ENCODE measurements at places on chromosomes 4 and X.

DNA sequence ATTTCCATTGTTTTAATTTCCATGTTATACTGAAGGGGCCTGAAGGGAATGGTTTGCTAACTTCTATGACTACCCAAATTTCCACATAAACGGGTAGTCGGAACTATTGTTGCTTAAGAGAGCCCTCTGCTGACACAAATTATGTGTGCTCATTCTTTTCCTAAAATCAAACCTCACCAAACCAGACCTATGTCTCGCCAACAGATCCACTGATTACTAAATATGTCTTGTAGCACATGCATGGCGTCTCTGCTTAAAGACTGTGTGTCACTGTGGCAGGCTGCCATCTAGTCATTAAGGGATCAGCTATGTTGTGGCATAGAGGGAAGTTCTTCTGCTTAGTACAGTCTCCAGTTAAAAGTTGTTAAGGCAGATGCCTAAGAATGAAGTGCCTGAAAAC is 25.1 kb downstream of the PIR start:
- no peaks in the 10 kb centered on the region for H3K36me3 ChIP-seq
- DNase-seq = no peak
- no peak overlapping the region for H3K4me3 ChIP-seq
- no peaks in the 10 kb centered on the region for H3K27me3 ChIP-seq
- H3K27ac ChIP-seq = no peak overlapping the region
- no peaks in the 10 kb centered on the region for H3K4me1 ChIP-seq

GRCh38 chrX:3811331-3812311 is 98.2 kb upstream of the PRKX start:
- no peak overlapping the region for H3K27ac ChIP-seq
- no peaks in the 10 kb centered on the region for H3K27me3 ChIP-seq
- no peak for DNase-seq
- no peak overlapping the region for H3K4me3 ChIP-seq
- H3K4me1 ChIP-seq = no peaks in the 10 kb centered on the region

- no peak overlapping the region for H3K27ac ChIP-seq
- H3K4me1 ChIP-seq = no peaks in the 10 kb centered on the region
- no peaks in the 10 kb centered on the region for H3K27me3 ChIP-seq
- no peak for DNase-seq
- H3K36me3 ChIP-seq = no peaks in the 10 kb centered on the region
These were observed 485.1 kb upstream of the TENM3 start for GRCh38 chr4:181757910-181758660.

GRCh38 chr4:158282252-158282651 is 72.0 kb downstream of the TMEM144 start:
- no peaks in the 10 kb centered on the region for H3K27me3 ChIP-seq
- H3K4me1 ChIP-seq = no peaks in the 10 kb centered on the region
- no peak for DNase-seq
- no peak overlapping the region for H3K27ac ChIP-seq
- H3K4me3 ChIP-seq = no peak overlapping the region

GRCh38 chrX:19849464-19850080 is 37.8 kb downstream of the SH3KBP1 start:
- H3K36me3 ChIP-seq = no peaks in the 10 kb centered on the region
- peaks cover 17% of the 10 kb centered on the region for H3K4me1 ChIP-seq
- H3K27ac ChIP-seq = no peak overlapping the region
- no peak for DNase-seq
- no peaks in the 10 kb centered on the region for H3K27me3 ChIP-seq

DNA sequence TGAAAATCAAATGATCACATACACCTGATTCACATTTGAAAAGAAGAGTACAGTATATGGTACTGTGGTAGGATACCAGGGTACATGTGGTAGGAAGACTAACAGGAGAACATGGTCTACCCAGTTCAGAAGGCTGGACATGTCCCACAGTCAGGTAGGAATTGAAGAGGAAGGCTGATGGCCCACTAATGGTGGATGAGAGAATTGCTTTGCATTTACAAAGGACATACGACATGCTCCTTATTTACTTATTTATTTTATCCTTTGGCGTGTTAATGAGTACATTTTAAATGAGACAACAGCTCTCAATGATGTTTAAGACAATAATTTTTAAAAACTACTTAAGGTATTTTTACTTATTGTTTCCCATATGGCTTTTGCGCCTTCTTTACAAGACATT is 106.7 kb upstream of the BMP2K start:
- no peak overlapping the region for H3K27ac ChIP-seq
- no peak overlapping the region for H3K4me3 ChIP-seq

DNA sequence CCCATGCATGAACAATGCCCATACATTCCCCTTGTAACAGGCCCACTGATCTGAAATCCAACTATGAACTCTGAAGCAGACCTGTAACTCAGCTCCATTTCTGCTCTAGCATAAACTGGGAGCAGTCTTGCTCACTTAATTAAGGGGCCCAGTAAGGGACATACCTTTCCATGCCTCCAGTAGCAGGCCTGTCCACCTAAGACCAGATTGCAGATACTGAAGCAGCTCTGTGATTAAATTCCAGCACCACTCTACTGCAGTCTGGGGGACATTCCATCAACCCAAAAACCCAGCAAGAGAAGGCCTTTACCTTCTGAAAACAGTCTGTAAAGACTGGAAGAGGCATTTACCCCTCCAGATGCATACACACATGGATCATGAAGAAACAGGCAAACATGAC is 162.0 kb upstream of the NEIL3 start:
- H3K27me3 ChIP-seq = no peaks in the 10 kb centered on the region
- no peak for DNase-seq
- no peak overlapping the region for H3K4me3 ChIP-seq
- H3K36me3 ChIP-seq = no peaks in the 10 kb centered on the region

GRCh38 chr4:52979821-52980590 is 117.9 kb downstream of the RASL11B start:
- H3K27me3 ChIP-seq = no peaks in the 10 kb centered on the region
- peaks cover 20% of the 10 kb centered on the region for H3K4me1 ChIP-seq
- no peak for DNase-seq
- H3K27ac ChIP-seq = no peak overlapping the region

DNA sequence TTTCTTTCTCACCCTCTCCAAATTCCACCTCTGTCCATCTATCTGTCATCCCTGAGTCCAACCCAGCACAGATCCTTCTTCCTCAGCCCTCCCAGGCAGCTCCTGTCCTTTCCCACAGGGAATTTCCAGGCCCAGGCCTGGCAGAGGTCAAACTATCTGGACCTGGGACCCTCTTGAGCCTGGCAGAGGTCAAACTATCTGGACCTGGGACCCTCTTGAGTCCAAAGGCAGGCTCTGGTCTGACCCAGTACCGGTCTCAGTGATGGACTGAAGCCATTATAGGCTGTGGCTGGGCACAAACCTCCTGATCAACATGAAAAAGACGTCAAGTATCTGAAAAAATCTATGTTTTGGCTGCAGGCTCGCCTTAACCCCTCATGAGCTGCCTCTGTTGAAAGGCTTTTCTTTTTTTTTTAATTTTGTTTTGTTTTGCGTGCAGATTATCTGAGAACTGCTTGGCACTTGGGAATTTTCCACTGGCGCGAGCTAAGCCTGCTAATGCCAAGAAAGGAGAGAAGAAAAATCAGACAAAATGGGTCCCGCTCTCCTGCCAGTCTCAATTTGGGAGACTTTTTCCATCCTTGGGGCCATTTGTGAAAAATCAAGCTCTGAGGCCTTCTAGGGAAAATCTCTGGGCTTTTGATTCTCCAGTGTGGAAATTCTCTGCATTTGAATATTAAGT is 31.2 kb downstream of the MSX1 start:
- DNase-seq = no peak
- no peaks in the 10 kb centered on the region for H3K36me3 ChIP-seq
- peaks cover 13% of the 10 kb centered on the region for H3K27me3 ChIP-seq
- no peak overlapping the region for H3K27ac ChIP-seq
- no peak overlapping the region for H3K4me3 ChIP-seq

GRCh38 chr4:138680989-138681604 is 334.5 kb upstream of the NOCT start:
- no peaks in the 10 kb centered on the region for H3K27me3 ChIP-seq
- peak; percentile 78 for DNase-seq
- H3K4me1 ChIP-seq = no peaks in the 10 kb centered on the region
- H3K27ac ChIP-seq = no peak overlapping the region
- no peak overlapping the region for H3K4me3 ChIP-seq

GRCh38 chr4:64174247-64174882 is 234.9 kb downstream of the TECRL start:
- H3K4me3 ChIP-seq = no peak overlapping the region
- no peaks in the 10 kb centered on the region for H3K4me1 ChIP-seq
- no peak for DNase-seq
- no peaks in the 10 kb centered on the region for H3K36me3 ChIP-seq
- no peaks in the 10 kb centered on the region for H3K27me3 ChIP-seq
- no peak overlapping the region for H3K27ac ChIP-seq

DNA sequence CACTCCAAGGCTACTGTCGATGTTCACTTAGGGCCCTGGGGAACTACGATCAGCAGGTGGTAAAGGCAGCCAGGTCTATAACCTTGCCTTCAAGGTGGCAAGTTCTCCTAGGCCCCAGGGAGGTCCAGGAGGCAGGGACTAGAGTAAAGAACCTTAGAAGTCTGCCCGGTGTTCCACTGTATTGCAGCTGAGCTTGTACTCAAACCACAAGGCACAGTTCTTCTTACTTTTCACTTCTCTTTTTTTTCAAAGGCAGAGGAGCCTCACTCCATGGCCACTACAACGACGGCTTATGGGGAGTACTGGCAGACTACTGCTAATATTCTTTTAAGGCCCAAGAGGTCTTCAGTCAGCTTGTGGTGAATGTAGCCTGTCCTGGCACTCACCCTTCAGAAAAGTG is 78.8 kb upstream of the GPR174 start:
- no peaks in the 10 kb centered on the region for H3K27me3 ChIP-seq
- no peaks in the 10 kb centered on the region for H3K4me1 ChIP-seq
- no peaks in the 10 kb centered on the region for H3K36me3 ChIP-seq
- no peak overlapping the region for H3K4me3 ChIP-seq

GRCh38 chr4:102692474-102692873 is 68.3 kb downstream of the MANBA start:
- no peak overlapping the region for H3K4me3 ChIP-seq
- no peaks in the 10 kb centered on the region for H3K27me3 ChIP-seq
- H3K4me1 ChIP-seq = peaks cover 6% of the 10 kb centered on the region

DNA sequence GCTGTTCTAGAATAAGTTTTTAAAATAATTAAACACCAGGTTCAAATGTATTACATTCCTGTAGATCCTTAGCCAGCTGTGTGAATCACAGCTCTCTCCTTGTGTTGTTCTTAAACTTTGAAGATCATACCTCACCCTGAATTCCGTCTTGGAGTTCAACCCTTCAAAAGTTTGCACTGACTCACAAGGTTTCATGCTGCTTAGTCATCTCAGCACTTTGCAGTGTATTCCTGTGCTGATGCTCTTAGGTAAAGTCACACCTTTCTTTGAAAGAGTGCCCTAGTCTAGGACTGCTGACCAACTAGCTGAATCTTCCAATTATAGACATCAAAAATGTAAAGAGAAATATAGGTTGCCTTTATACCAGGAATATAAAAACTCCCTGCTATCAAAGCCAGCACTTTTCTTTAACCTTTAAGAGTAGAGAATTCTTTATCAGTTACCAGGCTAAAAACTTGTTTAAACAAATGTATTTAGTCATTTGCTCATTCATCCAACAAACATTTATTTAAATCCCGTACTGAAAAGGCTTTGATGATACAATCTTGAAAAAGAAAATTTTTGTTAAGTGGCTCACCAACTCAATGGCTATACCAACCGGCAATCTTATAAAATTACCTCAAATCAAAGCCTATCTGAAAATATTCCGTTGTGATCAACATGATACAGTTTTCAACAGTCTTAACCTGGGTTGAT is 169.7 kb downstream of the RAP1GDS1 start:
- H3K27me3 ChIP-seq = no peaks in the 10 kb centered on the region
- H3K27ac ChIP-seq = no peak overlapping the region
- H3K4me3 ChIP-seq = no peak overlapping the region
- H3K36me3 ChIP-seq = peaks cover 16% of the 10 kb centered on the region

DNA sequence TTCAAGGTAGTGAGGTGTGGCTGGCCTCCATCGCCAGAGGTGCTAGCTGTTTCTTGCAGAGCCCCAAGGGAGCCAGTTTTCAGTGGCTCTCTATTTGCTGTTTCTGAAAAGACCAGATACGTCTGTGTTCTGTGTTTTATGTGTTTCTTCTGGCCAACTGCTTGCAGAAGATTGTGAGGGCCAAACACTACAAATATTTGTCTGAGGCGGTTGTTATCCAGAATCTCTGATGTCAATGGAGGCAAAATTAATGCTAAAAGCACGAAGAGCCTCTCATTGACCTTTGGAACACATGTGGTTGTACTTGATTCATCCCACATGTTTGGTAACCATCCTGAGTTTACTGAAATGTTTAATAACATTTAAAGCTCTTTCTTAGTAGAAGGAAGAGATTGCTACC is 113.9 kb downstream of the CT47B1 start:
- no peak for DNase-seq
- H3K27ac ChIP-seq = no peak overlapping the region
- H3K36me3 ChIP-seq = no peaks in the 10 kb centered on the region
- no peaks in the 10 kb centered on the region for H3K27me3 ChIP-seq
- H3K4me1 ChIP-seq = no peaks in the 10 kb centered on the region

- no peaks in the 10 kb centered on the region for H3K36me3 ChIP-seq
- H3K4me1 ChIP-seq = no peaks in the 10 kb centered on the region
- DNase-seq = no peak
- H3K4me3 ChIP-seq = no peak overlapping the region
- no peaks in the 10 kb centered on the region for H3K27me3 ChIP-seq
These were observed 122.4 kb upstream of the ETNPPL start for GRCh38 chr4:108885211-108885610.

DNA sequence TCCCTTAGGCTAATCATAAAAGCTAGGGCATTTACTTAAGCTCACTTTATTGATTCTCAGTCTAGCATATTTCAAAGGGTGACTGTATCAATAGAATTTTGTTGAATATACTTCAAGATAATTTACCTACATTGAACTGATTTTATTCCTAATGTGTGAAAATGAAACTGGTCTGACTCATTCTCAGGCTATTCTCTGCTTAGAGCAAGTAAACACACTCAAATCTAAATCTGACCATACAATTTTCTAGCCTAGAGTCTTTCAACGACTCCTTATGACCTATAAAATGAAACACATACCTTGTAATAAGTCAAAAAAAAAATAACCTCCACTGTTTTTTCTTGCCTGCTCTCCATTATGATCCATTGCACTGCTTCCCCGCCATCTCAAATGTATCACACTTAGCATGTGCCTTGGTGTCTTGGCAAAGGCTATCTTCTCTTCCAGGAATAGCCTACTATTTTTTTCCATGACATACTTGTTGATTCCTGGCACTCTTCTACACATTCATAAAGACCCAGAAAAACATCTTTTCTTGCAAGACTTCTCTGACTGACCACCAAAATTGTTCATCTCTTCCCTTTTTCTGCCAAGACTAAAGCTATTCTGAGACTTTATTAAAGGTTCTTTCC is 965.1 kb upstream of the HS3ST1 start:
- no peaks in the 10 kb centered on the region for H3K4me1 ChIP-seq
- DNase-seq = no peak
- no peaks in the 10 kb centered on the region for H3K27me3 ChIP-seq
- no peak overlapping the region for H3K4me3 ChIP-seq
- H3K27ac ChIP-seq = no peak overlapping the region

GRCh38 chrX:53082773-53083616 is 828 bp downstream of the TSPYL2 start:
- no peak for DNase-seq
- peak overlapping the region; percentile 91 for H3K27ac ChIP-seq
- peaks cover 17% of the 10 kb centered on the region for H3K4me1 ChIP-seq
- H3K4me3 ChIP-seq = peak overlapping the region; percentile 65

All from lower lobe of right lung (tissue), 2 donors.